ENCODE measurements at places on chromosomes 3 and 15. TPM values are rescaled to one million over a fixed set of nuclear protein-coding genes. Genes with fewer than 3 reads are reported as not detected.

GRCh38 chr15:28919201-28919635 is 33.4 kb downstream of the APBA2 start:
- peak; percentile 32 for ATAC-seq

- peak; percentile 35 for ATAC-seq
Observed at GRCh38 chr3:49017971-49018706, at the start of gene DALRD3. DALRD3 (minus strand) TSS chr3:49018580; CDS start chr3:49018564, 16 bp downstream.

GRCh38 chr3:178297199-178297598 is 239.0 kb upstream of the KCNMB2 start:
- no peak for ATAC-seq

DNA sequence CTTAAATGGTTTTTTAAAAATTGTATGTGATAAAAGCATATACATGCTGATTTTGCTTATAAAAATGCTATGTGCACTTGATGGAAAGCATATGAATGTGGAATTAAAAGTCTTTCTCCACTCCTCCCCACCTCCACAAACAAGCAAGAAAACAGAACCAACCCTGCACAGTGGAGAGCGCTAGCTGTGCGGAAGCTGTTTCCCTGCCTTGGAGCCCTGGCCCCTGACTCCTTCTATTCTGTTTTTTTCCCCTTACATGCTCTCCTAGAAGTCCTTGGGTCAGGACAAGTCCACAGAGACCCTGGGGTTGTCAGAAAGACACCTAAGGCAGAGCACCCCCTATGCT is 64.2 kb downstream of the BOC start:
- peak; percentile 6 for ATAC-seq

DNA sequence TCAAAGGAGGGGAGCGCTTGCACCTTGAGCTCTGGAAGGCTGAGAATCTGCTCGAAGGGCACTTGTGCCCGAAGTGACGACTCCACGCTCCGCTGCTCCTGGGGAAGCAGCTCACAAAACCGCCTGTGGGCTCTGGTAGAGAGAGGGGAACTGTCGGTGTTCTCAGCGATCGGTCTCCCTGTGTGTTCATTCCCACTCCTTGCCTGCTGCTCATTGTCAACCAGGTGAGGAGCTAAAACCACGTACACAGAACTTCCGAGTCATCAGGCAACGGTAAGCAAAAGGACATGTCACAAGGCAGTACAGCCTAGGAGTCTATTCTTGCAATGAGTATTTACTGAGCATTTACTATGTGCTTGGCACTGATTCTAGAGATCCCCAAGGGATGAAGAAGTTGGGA is 1.5 kb downstream of the CIB1 start:
- ATAC-seq: no peak

DNA sequence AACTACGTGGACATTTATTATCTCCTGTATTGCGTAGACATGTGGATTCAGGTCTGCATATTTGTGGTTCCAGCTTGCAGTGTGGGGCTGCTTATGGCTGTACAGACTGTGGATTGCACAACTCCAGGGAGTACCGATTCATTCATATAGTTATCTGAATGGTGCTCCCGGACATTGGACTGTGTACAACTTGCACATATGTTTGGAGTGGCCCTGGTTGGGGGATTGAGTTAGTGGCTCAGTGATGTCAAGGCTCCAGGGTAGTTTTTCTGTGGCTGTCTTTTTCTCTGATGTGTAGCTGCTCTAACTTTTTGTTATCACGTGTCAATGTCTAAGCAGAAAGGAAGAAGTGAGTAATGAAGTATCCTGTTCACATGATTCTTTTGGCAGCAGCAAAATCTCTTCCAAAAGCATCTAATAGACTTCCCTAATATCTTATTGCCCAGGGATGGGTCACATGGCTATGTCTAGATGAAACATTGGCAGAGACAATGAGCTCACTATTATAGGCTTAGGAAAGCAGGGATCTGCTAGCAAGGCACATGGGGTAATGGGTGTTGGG is 15.8 kb downstream of the ST3GAL6 start:
- ATAC-seq: peak; percentile 41

DNA sequence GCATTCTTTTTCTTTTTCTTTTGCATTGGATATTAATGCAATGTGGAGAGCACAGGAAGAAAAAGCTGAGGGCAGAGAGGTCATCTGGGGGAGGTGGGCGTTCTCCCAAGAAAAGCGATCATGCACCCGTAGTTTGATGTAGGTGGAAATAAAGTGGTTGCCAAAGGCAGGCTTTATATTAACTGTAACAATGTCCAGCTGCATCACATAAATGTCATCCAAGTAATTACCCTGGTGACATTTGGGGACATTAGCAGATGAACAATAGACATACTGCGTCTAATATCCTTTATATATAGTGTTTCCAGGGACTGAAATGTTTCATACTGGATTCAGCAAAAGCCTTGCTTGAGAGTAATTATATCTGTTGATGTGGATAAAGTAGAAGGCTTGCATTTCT is 135.5 kb downstream of the CNTN6 start:
- ATAC-seq: peak; percentile 72

GRCh38 chr3:56051052-56051451 is 417.2 kb downstream of the ERC2 start:
- no peak for ATAC-seq

- no peak for ATAC-seq
Observed at GRCh38 chr15:101067660-101068522, 148.7 kb downstream of the LRRK1 start.

DNA sequence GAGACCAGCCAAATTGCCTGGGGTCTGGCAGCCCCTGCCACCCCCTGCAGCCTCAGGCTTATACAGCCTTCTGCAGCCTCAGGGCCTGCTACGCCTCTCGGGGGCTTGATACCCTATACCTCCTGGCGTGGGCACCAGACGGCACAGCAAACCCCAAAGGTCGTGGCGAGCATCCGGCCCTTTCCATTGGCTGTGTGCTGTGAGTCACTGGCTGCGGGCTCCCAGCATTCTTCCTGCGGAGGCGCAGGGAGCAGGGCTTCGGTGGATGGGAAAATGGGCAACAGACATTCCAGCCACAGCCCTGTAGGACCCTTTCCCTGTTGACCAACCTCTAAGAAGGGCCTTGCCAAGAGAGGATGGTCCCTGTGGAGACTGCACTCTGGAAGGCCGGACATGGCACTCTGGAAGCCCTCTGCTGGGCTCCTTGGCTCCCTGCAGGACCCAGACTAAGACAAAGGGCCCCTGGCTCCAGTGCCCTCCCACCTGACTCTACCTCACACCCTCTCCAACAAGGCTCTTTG is 59.6 kb downstream of the ITGA11 start:
- peak; percentile 84 for ATAC-seq

- no peak for ATAC-seq
Observed at GRCh38 chr3:172848910-172849309, 98.4 kb downstream of the ECT2 start.

GRCh38 chr3:63998852-63999754 is 24.2 kb downstream of the PSMD6 start:
- ATAC-seq: no peak

DNA sequence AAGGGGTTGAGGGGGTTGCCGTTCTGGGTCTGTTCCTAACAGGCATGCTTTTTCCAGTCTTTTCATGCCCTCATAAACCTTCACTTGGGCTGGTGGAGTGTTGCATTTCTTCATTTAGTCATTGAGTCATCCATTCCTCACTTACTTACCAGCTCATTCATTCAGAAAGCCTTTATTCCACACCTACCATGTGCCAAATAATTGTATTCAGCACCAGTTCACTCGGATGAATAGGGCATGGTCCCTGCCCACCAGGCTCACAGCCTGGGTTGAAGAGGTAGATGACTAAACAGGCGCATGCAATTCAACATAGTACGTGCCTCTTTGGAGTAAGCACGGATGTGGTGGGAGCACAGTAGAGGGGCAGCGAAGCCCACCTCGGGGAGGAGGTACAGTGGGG is 35.1 kb upstream of the THSD4 start:
- ATAC-seq: no peak

GRCh38 chr15:45157974-45158373 is 28.2 kb downstream of the DUOX1 start:
- peak; percentile 88 for ATAC-seq

DNA sequence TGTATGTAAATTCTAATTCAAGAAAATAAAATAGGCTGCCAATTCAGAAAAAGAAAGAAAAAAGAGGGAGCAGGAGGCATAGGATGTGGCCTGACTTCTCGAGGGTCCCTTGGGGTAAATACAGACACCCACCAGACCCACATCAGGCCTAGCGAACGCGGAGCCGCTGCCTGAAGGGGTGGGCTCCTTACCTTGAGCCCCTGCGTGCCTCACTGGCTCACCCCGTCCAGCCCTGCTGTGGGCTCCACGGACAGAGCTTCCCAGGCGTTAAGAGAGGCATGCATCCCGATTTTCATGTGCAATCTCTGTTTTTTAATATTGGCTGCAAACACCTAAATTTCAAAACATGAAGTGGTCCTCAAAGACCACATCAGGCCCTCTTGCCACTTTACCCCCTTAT is 257.8 kb downstream of the PLCL2 start:
- ATAC-seq: no peak

- no peak for ATAC-seq
Observed at GRCh38 chr3:74353039-74353438, 261.4 kb downstream of the CNTN3 start.

DNA sequence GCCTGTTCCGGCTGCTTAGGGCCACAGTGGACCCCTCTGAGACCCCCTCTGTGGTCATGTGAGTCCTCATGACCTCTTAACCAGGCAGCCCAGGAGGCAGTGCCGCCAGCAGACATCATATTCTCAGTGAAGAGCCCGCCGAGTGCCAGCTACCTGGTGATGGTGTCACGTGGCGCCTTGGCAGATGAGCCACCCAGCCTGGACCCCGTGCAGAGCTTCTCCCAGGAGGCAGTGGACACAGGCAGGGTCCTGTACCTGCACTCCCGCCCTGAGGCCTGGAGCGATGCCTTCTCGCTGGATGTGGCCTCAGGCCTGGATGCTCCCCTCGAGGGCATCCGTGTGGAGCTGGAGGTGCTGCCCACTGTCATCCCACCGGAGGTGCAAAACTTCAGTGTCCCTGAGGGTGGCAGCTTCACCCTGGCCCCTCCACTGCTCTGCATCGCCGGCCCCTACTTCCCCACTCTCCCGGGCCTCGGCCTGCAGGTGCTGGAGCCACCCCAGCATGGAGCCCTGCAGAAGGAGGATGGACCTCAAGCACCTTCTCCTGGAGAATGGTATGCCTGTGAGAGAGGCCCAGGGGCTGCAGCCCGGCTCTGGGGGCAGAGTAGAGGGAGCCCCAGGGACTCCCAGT is 176.1 kb downstream of the TBC1D2B start:
- ATAC-seq: no peak

- ATAC-seq: no peak
Observed at GRCh38 chr3:141367038-141367730, 1.1 kb upstream of the ZBTB38 start.

DNA sequence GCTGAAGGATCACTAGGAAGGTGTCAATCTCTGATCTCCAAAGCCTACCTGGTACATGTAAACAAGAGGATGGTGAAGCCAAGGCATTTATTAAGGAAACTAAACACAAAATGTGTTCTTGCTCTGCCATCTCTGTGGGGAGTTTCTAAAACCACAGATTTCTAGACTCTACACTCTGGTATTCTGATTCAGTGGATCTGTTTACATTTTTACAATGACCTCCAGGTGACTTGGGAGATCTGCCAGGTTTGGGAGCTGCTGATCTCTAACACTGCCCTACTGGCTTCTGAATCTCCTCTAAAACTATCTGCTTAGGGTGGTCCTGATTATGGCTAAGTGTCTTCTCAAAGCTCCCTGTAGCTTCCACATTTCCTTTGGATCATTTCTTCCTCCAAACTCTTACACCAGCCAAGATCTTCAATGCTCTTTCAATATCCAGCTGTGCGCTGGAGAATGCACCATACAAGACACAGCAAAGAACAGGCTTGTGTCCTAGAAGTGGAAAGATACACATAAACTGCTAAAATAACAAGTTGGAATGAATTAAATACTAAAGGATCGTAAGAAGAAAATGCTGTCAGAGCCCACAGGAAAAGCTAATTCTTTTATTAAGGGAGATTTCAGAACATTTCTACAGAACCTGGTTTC is 72.7 kb downstream of the GREM1 start:
- no peak for ATAC-seq

DNA sequence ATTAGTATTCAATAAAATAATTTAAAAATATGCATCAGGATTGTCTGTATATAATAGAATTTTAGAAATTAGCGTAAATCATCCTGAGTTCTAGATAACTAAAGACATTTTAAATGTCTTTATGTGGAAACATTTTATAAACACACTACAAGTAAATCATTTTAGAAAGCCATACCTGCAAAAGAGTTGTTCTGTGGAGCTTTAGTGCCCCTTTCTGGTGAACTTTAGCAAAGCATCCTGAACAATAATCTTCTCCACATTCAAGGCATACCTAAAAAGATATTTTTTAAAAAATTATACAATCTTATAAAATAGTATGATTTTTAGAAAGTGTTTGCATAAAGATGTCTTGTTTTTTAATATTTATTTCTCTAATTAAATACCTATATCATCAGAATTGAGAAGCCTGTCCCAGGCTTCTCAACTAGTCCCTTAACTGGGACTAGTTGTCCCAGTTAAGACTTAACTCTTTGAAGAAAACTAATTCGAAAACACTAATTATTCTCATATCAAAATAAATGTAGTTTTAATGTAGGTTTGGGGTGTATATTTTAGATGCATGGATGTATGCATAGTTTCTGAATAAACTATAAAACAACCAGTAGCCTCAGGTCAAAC is 29.7 kb downstream of the ZBBX start:
- no peak for ATAC-seq

DNA sequence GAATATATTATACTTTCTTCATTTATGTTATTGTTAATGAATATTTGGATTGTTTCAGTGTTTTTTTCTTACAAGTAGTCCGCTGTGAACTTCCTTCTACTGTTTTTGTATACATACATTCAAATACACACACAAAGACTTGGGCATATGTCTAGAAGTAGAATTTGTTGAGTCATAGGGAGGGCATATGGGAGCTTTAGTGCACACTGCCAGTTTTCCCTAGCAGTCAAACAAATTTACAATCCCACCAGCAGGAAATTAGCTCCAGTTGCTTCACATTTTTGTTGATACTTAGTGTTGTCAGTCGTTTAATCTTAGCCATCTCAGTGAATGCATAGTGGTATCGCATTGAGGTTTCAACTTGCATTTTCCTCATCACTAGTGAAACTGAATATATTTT is 492.3 kb downstream of the DIPK2A start:
- no peak for ATAC-seq

GRCh38 chr3:72665701-72666446 is 182.4 kb downstream of the SHQ1 start:
- no peak for ATAC-seq

- no peak for ATAC-seq
Observed at GRCh38 chr3:145857956-145858355, 303.0 kb downstream of the PLOD2 start.

- peak; percentile 89 for ATAC-seq
Observed at GRCh38 chr15:78641102-78641748, at the start of gene CHRNB4. CHRNB4 (minus strand) TSS chr15:78641210; CDS start chr15:78641133, 77 bp downstream.

Gene FETUB
- not detected for total RNA-seq

Gene SLC28A1
- total RNA-seq: not detected

Gene CD200
- total RNA-seq: 64.2 TPM

Gene FBXO40
- 0.04 TPM for total RNA-seq

Gene SLC28A2
- 0.30 TPM for total RNA-seq

Gene RLBP1
- total RNA-seq: not detected

Gene GRAMD2A
- total RNA-seq: 0.78 TPM

Gene BNC1
- 0.11 TPM for total RNA-seq

Gene LHFPL4
- 8.6 TPM for total RNA-seq

Gene CYP8B1
- total RNA-seq: 0.14 TPM

All from motor neuron (in vitro differentiated cells).